ENCODE measurements at places on chromosomes 4 and X.

DNA sequence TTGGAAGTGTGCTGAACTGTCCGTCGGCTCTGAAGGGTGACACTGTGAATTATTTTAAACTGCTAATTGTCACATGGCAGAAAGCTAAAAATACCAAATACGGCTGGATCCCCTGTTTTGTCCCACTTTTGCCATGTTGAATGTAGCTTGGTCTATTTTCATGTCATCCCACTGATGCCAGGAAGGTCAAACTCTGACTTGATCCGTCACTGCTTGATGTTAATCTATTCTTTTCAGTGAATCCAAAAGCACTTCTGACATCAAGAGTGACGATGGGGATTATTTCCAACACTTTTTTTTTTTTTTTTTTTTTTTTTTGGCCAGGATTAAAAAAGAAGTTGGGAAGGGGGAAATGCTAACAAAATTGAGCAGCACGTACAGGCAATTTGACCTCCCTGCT lies 734.6 kb upstream of the TENM3 start:
- DNase-seq: no peak

GRCh38 chrX:118212817-118213183 lies 96.2 kb upstream of the KLHL13 start:
- DNase-seq: no peak

GRCh38 chr4:121454251-121454979 lies 73.6 kb upstream of the QRFPR start:
- no peak for DNase-seq

DNA sequence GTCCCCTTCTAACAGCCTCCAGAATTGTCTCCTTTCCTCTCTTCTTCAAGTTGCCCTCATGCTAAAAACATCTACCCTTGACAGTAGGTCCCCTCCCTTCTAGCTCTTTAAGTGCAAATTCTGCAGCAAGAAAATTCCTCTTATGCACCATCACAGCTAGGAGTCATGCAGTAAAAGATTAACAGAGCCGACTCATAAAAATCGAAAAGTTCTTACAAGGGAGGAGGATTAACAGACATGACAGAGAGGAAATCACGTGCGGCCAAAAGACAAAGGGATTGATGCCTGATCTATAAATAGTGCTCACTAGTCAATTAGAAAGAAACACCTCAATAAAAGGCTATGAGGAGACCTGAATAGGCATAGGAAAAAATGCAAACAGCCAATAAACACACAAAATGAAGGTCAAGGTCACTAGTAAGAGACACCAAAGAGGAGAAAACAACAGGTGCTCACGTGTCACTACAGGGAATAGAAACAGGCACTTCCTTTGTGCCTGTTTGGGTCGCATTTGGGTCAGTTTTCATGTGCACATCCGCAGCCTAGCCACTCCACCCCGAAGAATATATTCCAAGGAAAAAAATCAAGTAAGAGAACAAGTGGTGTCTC lies 3.4 kb downstream of the RNF212 start:
- DNase-seq: no peak

DNA sequence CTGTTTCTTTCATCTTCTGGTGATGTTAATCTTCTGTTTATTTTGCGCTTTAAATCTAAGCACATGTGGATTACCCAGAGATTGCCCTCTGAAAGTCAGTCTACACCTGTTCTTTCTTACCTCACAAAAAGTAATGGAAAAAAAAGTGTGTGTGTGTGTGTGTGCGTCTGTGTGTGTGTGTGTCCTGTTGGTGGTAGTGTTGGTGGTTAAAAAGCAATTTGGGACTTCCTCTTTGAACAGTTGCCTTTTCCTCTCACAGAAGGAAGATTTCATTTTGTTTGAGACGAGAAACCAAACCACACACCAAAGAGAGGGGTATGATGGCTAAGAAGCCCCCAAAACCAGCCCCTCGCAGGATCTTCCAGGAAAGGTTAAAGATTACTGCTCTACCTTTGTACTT lies at the start of gene STAP1:
STAP1 (plus strand) TSS at position 235 of the 400 bp plus-strand sequence; CDS start at position 318, 83 bp downstream.
- no peak for DNase-seq

GRCh38 chrX:74924449-74925224 lies 615 bp downstream of the NEXMIF start:
- peak; percentile 46 for DNase-seq

- DNase-seq: no peak
Measured at GRCh38 chr4:66157594-66157993, 487.3 kb upstream of the EPHA5 start.

GRCh38 chr4:88870428-88870827 lies 172.8 kb upstream of the NAP1L5 start:
- no peak for DNase-seq

GRCh38 chr4:174808836-174809235 lies 20.2 kb downstream of the GLRA3 start:
- DNase-seq: no peak

- DNase-seq: no peak
Measured at GRCh38 chr4:83677656-83678055, 141.7 kb downstream of the GPAT3 start.

DNA sequence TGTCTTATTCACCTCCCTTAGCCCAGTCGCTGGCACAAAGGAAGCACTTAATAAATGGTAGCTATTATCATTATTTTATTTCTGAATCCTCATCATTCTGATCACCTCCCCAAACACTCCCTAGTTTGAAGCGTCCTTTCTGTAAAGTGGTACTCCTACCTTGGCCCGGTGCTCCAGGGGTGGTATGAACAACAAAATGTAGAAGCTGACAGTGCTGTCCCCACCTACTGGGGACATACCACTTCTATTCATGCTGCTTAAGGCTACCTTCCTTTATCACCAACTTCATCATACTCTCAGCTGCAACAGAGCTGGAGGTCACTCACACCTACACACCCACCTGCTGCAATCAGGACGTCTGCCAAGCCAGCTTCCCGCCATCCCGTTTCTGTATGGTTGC lies 40.8 kb upstream of the APLN start:
- DNase-seq: no peak

GRCh38 chr4:145880355-145880960 lies 58.2 kb downstream of the ZNF827 start:
- no peak for DNase-seq

GRCh38 chr4:4356106-4357041 lies 30.5 kb upstream of the NSG1 start:
- no peak for DNase-seq

- DNase-seq: no peak
Measured at GRCh38 chr4:6898763-6899162, 10.9 kb upstream of the TBC1D14 start.

- no peak for DNase-seq
Measured at GRCh38 chrX:107773906-107774435, 1.6 kb downstream of the TSC22D3 start.

GRCh38 chrX:23403849-23404248 lies 69.2 kb downstream of the PTCHD1 start:
- no peak for DNase-seq

DNA sequence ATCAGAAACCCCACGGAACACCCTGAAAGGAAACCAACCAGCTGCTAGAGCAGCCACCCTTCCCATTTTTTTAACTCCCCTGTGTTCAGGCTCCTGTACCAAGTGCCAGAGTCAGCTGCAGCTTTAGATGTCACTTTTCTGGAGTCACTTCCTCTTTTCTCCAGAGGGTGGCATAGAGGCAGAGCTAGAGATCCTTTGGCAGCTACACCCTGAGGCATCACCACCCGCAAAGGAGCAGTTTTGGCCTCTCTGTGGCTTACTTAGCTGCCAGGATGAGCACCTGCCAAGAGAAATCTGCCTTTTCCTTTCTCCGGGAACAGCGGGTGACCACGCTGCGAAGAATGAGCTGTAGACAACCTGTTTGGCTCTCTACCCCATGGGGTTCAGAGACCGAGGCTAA lies 58.0 kb upstream of the CHRDL1 start:
- no peak for DNase-seq

DNA sequence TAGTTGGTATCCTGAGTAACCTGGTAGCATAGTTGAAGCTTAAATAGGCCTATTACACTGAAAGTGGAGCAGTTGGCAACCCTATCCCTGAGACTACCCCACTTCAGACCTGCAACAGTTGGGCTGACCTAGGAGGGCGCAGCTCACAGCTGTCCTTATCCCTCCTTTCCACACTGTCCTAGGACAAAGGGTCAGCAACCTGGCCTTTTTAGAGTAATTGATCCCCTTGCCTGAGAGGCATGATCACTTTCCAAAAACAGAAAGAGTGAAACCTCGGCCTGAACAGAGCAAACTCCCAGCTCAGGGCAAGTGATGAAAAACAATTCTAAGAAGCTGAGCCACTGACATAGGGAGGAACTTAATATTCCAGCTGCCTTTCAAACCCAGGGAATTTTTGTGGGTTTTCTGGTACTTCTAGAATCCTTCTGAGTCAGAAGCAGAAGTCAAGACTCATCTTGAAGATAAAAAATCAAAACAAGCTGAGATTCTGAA lies 94.9 kb upstream of the MYOZ2 start:
- no peak for DNase-seq

GRCh38 chrX:819684-820083 lies 189.1 kb downstream of the SHOX start:
- DNase-seq: no peak

DNA sequence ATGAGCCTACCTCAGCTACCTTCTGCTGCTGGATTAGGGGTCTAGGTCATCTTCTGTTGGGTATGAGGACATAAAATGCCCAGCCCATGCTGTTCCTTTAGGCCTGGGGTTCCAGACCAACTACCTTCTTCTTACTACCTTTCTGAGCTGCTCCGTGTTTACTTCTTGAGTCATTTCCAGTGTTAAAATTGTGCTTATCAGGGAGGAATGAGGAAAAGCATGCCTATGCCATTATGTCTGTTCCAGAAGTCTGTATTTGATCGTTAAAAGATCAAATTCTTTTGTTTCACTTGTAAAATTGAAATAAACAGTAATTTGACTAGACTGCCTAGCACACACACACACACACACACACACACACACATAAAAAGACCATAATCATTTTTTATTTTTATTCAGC lies 1912.7 kb upstream of the TENM3 start:
- no peak for DNase-seq

DNA sequence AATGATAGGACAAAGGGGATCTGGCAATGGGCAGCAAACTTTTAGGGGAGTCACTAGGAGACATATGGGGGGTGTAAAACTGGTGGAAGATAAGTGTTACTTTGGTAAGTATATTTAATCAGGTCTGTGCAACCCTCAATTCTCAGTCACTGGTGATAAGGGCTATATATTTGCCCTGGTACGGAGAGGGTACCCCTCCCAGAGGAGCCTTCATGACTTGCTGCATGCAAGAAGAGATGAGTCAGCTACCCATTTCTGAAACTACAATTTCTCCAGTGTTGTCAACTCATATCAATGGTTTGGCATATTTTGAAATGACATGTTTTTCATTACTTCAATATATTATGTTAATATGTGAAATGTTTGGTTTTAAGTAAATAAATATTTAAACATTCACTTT lies 14.3 kb downstream of the SMARCAD1 start:
- no peak for DNase-seq

DNA sequence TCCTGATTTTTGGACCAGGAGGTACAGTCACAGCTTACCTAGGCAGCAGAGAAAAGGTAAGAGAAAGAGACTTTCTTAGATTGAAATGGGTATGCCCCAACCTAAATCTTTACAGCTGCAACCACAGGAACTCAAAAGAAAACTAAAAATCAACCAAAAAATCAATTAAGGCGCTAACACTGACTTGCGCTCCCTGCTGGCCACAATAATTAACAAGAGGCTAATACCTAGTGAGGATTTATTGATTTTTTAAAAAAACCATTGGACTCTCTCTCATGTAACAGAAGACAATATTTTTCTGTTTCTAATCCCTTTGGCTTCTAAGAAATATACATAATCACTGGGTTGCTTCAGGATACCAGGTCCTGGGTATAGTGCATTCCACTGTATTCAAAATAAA lies 153.9 kb upstream of the TENM3 start:
- no peak for DNase-seq

DNA sequence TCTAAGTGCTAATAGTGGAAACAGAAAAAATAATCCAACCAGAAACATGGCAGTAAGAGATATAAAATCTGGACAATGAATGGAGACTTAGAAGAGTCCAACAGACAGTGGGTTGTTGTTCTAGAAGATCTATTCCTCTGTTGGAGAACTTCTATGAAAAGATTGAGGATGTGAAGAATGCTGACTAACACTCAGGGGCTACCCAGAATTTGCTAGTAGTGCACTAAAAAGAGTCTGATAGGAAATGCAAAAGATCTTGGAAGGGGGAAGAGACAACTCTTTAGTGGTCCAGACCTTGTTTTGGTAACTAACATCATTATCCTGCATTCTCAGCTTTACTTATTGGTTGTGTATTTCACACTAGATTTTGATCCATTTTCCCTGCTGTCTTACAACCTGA lies 77.9 kb downstream of the SMARCA1 start:
- DNase-seq: no peak

- no peak for DNase-seq
Measured at GRCh38 chrX:101395789-101396188, 5.0 kb downstream of the RPL36A start.

DNA sequence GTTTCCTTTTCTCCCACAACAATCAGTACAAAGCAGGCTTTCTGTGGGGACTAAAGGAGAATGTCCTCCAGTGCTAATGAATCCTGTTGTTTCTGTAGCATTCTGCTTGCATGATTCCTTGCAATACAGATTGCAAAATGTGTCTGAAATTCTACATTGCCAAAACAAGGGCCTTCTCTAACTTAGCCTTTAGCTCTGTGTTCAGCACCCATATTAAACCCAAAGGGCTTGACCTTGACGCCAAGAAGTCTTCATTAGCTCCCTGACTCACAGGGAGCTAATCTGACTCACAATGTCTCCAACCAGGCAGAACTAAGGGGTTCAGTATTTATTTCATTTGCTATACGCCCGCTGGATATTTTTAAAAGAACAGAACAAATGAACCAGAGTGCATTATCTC lies 241.4 kb upstream of the CLNK start:
- DNase-seq: no peak

GRCh38 chr4:85823295-85823694 lies 348.3 kb downstream of the ARHGAP24 start:
- no peak for DNase-seq

- DNase-seq: no peak
Measured at GRCh38 chr4:82515705-82516104, 46.1 kb downstream of the TMEM150C start.

GRCh38 chr4:109511414-109511813 lies 48.6 kb upstream of the MCUB start:
- DNase-seq: no peak

DNA sequence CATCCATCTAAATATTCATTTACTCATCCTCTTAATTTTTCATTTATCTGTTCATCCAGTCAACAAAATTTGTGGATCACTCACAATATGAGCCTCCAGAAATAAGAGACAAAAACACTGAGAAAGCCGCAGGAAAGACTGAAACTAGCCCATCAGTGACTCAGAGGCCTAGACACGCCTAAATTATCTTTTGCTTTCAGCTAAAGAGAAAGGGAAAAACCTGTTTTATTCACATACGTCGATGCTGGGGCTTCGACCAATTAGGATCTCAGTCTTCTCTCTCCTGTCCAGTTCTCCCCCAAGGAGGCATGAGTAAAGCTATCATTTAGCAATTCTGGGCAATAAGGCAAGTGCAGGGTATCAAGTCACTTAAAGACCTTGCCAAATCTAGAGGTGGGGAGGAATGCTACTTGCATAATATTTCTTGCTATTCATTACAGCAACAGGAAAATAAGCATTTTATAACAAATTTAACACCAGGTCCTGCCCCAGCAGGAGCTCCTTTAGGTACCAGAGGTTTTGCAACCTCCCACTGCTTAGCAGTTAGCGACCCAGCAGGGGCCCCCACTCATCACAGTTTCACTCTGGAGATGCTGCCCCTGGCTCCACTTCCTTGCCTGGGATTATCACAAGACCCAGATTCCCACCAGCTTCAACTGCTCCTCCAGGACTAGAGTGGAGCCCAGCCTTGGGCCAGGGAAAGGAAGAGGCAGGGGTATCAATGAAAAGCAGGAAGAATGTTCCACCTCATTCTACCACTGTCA lies 30.1 kb upstream of the TMEM154 start:
- no peak for DNase-seq

Measured in stimulated activated CD4-positive, alpha-beta T cell treated with anti-CD3 and anti-CD28 coated beads, Interleukin-2, amount 100 ng/mL, for 24 hours (primary cell).